ENCODE measurements at places on chromosomes 13 and 19.

GRCh38 chr19:49858088-49858985 is 7.4 kb downstream of the PTOV1 start:
- DNase-seq: no peak

DNA sequence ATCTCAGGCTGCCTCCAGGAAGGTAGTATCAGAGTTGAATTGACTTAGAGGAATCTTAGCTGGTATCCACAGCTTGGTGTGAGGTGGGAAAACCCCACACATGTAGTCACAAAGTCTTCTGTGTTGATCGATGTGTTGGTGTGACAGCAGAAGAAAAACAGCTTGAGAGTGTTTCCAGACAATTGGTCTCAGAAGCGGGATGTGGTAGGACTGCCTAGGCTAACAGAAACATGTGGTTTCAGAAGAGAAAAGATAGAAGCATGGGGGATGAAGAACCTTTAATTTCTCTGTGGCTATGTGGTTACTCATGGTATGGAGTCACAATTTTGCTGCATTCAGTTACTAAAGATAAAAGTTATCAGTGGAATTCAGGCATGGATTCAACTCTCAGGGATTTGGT is 134.7 kb upstream of the SLITRK5 start:
- no peak for DNase-seq

- DNase-seq: no peak
Observed at GRCh38 chr13:78610381-78610883, 7.1 kb upstream of the POU4F1 start.

DNA sequence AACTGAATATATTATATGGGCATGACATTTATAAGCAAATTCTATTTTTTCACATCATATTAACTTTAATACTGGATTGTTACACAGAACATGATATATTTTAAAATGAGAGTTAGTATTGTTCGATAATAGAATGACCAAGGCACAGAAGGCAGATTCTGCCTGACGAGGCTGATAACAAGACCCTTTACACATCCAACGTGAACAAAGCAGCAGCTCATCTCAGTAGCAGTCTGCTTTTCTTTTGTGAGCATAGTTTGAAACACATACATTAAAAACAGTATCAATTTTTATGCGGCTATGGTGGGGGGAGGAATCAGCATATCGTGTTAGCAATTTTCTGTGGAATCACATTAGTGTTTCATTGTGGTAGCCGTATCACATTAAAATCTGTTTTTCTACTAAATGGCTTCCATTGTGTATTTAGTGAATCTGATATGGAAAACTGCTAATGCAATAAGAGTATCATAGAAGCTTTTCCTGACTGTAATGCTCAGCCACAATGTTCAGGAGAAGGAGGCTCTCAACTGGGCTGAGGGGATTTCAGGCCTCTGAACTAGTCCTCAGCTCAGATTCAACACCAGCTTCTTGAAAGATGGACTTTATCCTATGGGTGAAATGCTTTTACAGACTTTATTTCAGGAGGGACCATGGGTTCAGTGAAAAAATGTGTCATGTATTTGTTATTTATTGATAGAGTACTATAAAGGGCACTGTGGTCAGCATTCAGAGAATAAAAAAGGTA is 4.0 kb downstream of the SMAD9 start:
- DNase-seq: no peak

GRCh38 chr13:74098077-74098476 is 36.1 kb downstream of the KLF12 start:
- DNase-seq: no peak

- no peak for DNase-seq
Observed at GRCh38 chr19:3206216-3206953, 18.1 kb upstream of the CELF5 start.

DNA sequence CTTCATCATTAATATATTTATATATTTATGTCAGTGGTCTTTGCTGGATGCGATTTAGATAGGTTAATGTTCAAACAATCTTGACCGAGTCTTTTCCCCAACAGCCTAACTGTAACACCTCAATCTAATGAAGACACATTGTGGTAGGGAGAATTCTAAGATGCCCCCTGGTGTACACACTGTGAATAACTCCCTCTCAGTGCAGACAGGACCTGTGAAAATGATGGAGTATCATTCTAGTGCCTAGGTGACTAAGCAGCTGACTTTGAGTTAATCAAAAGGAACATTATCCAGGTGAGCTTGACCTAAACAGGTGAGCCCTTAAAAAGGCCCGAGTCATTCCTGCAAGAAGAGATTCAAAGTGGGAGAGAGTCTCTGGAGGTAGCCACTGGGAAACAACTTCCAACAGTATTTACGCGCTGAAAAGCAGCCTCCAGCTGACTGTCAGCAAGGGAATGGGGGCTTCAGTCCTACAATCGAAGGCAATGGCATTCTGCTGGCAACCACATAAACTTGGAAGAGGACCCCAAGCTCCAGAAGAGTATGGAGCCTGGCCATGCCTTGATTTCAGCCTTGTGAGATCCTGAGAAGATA is 28.0 kb upstream of the KBTBD7 start:
- DNase-seq: peak; percentile 68

All from Caco-2 (cell line).